Sigmoid colon (tissue), 7 donors: ENCODE measurements at places on chromosomes 7 and 10. TPM values are rescaled to one million over a fixed set of nuclear protein-coding genes. Genes with fewer than 3 reads are reported as not detected.

- DNase-seq = no peak
- H3K27me3 ChIP-seq = no peaks in the 10 kb centered on the region
- peaks cover 34% of the 10 kb centered on the region for H3K4me1 ChIP-seq
- no peak overlapping the region for H3K4me3 ChIP-seq
- no peaks in the 10 kb centered on the region for H3K36me3 ChIP-seq
These were observed 111.2 kb upstream of the ZMIZ1 start for GRCh38 chr10:78957471-78958039.

R3HCC1L gene
- 14.4 TPM for total RNA-seq

DNA sequence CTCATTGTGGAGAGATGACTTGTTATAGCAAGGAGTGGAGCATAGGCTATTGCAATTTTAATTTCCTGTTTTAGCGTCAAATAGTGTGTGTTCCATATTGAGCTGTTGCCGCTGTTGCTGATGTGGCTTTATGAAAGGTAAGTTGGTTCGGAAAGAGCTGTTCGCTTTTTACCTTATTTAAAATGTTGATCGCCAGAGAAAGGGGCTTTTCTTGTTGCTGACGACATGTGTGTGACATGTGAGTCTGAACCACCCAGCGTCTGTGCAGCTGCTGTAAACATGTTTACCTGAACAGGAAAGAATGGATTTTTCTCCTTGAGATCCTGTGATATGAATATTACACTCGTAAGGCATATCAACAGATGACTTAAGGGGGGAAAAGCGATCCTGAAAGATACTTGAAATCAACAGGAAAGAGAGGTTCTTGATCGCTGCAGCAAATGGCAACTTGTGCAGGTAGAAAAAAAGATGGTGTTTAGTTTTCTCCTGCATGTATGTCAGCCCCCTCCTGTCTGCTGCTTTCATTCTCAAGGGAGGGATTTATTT, 2.5 kb downstream of the ZEB1 start:
- peak overlapping the region; percentile 99 for H3K27ac ChIP-seq
- peak overlapping the region; percentile 98 for H3K4me3 ChIP-seq
- H3K4me1 ChIP-seq = peaks cover 51% of the 10 kb centered on the region
- H3K27me3 ChIP-seq = no peaks in the 10 kb centered on the region
- no peaks in the 10 kb centered on the region for H3K36me3 ChIP-seq

GRCh38 chr10:97633921-97634320, 621 bp upstream of the MORN4 start:
- DNase-seq = no peak
- H3K4me3 ChIP-seq = peak overlapping the region; percentile 90
- H3K27ac ChIP-seq = peak overlapping the region; percentile 81
- H3K4me1 ChIP-seq = peaks cover 14% of the 10 kb centered on the region

PDE1C gene
- total RNA-seq = 5.9 TPM

DNA sequence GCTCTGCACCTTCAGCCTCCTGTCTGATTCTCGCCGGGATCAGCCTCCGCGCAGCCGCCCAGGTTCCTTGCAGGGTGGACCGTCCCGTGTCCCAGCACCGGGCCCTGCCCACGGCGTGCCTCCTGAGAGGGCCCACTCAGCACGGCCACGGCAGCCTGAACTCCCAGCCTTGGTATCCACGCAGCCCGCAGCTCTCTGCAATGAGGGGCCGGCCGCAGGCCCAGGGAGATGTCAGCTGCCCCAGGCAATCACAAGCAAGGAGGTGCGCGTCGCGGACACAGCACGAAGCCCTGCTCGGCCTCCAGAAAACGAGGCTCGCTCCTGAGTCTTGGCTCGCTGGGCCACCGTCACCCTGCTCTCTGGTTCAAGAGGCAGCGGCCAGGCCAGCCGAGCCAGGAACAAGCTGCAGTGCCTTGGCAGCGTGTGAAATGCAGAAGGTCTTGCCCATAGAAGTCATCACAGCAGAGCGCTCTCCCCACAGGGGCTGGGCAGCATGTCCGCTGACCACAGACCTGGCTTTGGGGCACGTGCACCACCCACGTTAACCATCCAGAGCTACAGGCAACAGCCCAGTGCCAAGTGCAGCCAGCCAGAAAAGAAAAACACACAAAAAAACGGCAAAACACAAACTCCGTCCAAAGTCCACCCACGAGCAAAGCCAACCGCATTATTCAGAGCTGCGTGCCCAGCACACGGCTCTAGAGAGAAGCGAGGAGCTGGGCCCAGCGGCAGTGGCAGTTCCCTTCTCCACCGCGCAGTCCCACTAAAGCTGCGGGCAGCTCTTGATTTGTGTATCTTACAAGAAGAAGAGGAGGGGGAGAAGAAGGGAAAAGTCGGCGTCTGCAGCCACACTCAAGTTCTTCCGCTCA, 13.9 kb downstream of the GPER1 start:
- H3K36me3 ChIP-seq = no peaks in the 10 kb centered on the region
- DNase-seq = no peak
- H3K4me3 ChIP-seq = no peak overlapping the region
- no peak overlapping the region for H3K27ac ChIP-seq
